ENCODE measurements at places on chromosomes 1 and 21.

GRCh38 chr1:205565799-205566198 lies 61.3 kb downstream of the CDK18 start:
- no peak for DNase-seq

DNA sequence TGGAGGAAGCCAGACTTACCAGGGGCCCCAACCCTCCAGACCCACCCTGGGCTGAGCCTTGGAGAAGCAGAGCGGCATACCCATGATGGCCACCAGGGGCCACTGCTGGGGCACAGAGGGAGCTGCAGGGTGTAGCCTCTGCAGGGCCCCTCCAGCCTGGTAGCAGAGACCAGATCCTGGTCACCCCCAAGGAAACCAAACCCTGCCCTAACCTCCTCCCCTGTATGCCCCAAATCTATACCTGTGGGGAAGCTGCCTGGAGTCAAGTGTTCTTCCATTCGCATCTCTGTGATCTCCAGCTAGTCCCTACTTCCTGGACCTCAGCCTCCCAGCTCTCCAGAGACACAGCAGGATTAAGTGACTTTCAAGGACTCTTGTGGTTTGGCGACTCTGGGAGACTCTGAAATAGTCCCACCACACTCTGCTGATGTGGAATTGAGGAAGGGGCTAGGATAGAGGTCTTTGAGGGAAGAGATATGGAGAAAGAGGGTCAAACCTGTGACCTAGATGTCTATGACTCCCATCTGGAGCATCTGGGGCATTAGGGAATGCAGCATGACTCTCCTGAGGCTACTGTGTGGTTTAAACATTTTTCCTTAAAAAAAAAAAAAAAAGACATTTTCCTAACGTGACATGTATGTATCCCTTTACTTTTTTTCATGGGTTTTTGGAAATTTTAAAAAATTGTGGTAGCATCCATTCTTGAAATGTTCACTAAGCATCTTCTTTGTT lies 119.2 kb upstream of the IPO9 start:
- peak; percentile 46 for DNase-seq

DNA sequence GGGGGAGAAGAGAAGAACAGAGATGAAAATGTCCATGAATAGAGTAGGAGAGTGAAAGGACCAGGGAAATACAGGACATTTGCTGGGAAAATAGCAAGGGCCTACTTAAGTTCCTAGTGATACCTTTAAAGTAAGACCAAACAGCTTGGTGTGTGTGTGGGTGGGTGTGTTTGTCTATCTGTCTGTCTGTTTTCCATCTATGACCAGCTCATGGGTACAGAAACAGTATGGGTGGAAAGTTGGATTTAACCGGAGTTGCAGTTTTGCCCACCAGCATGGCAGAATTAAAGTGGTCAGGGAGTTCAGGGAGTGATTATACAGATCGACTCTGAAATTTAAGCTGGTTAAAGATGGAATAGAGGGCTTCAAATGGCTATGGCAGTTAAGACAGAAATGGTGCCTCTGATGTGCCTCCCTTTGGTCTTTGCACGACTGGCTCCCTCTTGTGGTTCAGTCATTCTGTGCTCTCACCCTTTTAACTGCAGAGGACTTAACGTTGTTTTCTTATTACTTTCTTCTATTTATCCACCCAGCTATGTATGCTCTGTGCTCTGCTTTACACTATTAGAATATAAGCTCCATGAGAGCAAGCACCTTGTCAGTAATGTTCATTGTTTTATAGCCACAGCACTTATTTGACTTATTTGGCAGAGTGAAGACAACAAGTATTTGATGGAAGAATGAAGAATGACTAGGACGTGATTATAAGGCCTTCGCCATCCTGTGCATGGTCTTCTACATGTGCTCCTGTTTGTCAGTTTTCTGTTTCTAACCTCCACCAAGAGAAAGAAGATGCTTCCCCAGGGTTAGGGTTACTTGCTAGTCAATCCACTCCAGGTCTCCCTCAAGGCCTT lies 72.7 kb upstream of the AK4 start:
- DNase-seq = peak; percentile 84

GRCh38 chr1:161069241-161069640 lies 450 bp downstream of the ARHGAP30 start:
- no peak for DNase-seq

GRCh38 chr1:98342566-98342965 lies 319.0 kb upstream of the SNX7 start:
- DNase-seq = no peak

GRCh38 chr1:13828454-13829151 lies 128.6 kb downstream of the PRDM2 start:
- DNase-seq = no peak

GRCh38 chr21:33334191-33334590 lies 9.4 kb downstream of the IFNAR1 start:
- DNase-seq = no peak

- no peak for DNase-seq
Measured at GRCh38 chr1:31814631-31815306, 1.1 kb downstream of the SPOCD1 start.

- no peak for DNase-seq
Measured at GRCh38 chr1:151985768-151986167, 7.9 kb downstream of the S100A10 start.

DNA sequence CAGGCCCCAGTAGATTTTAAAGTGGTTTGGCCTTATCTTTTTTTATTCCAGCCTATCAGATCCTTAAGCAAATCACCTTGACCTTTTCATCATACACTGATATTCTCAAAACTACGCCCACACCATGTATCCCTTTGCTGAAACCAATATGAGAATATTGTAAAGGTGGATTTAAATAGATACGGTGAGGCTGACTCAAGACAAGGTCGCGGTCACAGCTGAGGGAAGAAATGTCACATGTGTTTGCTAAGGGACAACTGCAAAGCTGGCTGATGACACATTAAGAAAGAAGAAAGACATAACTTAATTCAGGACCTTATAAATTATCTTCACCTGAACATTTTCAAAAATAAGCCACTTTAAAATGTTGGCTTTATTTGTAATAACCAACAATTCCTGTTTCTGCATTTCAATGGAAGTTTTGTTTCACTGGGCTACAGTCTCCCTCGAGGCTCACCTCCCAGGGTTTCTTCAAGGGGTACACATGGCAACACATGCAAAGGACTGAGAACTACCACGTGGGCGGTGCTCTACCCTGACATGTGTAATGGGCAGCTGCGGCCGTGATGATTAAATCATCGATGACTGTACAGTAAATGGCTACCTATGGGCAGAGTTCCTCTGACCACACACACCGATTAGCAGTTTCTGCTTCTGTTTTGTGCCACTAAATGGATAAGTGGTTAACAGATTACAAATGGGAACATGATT lies 189.5 kb downstream of the SIPA1L2 start:
- DNase-seq = no peak

GRCh38 chr1:84504580-84505492 lies 1.4 kb upstream of the SPATA1 start:
- DNase-seq = peak; percentile 13

GRCh38 chr1:190068304-190068703 lies 409.4 kb downstream of the BRINP3 start:
- DNase-seq = no peak

GRCh38 chr1:25770541-25771220 lies 29.3 kb upstream of the SELENON start:
- DNase-seq = no peak

GRCh38 chr1:208120431-208120790 lies 123.8 kb downstream of the PLXNA2 start:
- no peak for DNase-seq
